ENCODE measurements at places on chromosomes 3 and 15. TPM values are rescaled to one million over a fixed set of nuclear protein-coding genes. Genes with fewer than 3 reads are reported as not detected.

- DNase-seq, result no peak
- peaks cover 5% of the 10 kb centered on the region for H3K27me3 ChIP-seq
- H3K4me1 ChIP-seq, result no peaks in the 10 kb centered on the region
- no peak overlapping the region for H3K27ac ChIP-seq
Measured at GRCh38 chr3:72352176-72352575, 496.1 kb downstream of the SHQ1 start.

DNA sequence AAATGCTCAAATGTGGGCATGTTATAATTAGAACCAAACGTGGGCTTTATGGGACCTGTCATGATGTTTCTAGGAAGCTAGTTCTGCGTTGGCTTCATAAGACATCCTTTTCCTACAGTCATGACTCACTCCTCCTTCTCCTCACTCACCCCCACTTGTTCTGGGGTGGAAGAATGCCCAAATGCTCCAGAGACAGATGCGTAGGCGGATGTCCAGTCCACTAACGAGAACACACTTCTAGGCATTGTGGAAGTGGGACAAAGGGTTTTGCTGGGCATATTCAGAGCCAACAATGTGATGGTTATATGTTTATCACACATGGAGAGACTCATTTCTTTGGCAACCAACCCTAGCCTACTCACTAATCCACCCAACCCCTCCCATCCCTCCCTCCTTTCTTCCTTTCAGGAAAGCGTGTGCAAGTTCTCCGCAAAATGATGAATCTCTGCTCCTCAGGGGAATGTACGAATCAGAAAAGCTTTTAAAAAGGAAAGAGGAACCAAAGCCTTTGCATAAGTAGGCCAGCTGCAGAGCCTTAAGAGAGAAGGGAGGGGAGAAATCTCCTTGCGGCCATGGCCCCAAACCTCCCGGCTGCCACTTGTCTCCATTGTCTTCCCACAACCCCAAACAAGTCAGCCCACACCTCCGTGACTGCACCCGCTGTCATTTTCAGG, 123.0 kb upstream of the SPRED1 start:
- DNase-seq, result no peak
- H3K27ac ChIP-seq, result no peak overlapping the region
- no peaks in the 10 kb centered on the region for H3K36me3 ChIP-seq

DNA sequence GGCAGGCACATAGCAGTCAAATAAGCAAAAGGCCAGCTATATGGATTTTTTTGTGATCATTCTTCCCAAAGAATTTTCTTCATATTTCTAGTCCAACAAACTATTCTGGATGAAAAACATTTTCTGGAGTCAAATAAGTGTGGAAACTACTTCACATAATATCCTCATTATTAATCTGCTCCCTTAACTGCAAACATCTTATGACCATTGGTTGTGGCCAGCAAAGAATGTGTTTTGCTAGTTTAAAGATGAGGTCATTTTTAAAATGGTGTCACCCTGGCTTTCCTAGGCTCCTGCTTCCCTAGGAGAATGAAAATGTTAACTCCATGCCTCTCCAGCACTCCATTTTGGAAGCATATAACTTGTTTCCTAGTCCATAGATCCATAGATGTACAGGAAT, 118.8 kb downstream of the SST start:
- no peaks in the 10 kb centered on the region for H3K27me3 ChIP-seq
- peaks cover 6% of the 10 kb centered on the region for H3K4me1 ChIP-seq
- H3K4me3 ChIP-seq, result no peak overlapping the region
- no peak overlapping the region for H3K27ac ChIP-seq
- no peaks in the 10 kb centered on the region for H3K36me3 ChIP-seq
- no peak for DNase-seq

- H3K4me3 ChIP-seq, result no peak overlapping the region
- H3K36me3 ChIP-seq, result no peaks in the 10 kb centered on the region
- no peak overlapping the region for H3K27ac ChIP-seq
- H3K27me3 ChIP-seq, result no peaks in the 10 kb centered on the region
- DNase-seq, result no peak
Measured at GRCh38 chr3:111314181-111314873, 227.7 kb upstream of the CD96 start.

DNA sequence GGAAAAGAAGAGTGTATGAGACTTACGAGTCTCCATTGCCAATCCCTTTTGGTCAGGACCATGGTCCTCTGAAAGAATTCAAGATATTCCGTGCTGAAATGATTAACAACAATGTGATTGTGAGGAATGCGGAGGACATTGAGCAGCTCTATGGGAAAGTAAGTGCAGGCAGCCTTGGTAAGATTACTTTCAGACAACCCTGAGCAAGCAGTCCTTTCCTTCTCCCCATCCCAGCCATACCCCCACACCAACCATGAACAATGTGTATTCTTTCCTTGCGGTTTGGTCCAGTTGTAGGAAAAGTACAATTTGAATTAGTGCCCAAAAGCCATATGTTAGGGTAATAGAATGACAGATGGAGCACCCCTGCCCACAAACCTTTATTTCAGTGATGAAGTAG, 5.6 kb downstream of the TSEN2 start:
- H3K27me3 ChIP-seq, result no peaks in the 10 kb centered on the region
- H3K4me3 ChIP-seq, result no peak overlapping the region
- peaks cover 4% of the 10 kb centered on the region for H3K4me1 ChIP-seq
- DNase-seq, result no peak
- no peak overlapping the region for H3K27ac ChIP-seq

DNA sequence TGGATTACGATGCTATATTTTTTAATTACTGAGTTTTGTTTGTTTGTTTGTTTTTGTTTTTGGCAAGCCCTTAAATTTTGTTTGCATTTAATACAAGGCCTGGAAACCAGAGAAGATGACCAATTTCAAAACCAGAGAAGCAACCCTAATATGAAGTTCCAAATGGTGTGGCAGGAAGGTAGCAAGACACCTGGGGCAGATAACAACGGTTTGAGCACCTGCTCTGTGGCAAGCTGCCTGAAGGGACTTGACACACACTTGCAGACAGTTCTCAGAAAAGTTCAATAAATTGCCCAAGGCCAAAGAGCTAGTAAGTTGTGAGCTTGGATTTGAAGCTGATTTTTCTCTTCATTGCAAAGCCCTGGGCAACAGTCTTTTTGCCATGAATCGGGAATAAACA, 151.2 kb upstream of the UBE2E1 start:
- H3K27me3 ChIP-seq, result no peaks in the 10 kb centered on the region
- no peak for DNase-seq
- H3K4me3 ChIP-seq, result no peak overlapping the region
- H3K27ac ChIP-seq, result no peak overlapping the region

GRCh38 chr3:115562636-115563267, 60.6 kb upstream of the GAP43 start:
- no peak overlapping the region for H3K4me3 ChIP-seq
- no peaks in the 10 kb centered on the region for H3K36me3 ChIP-seq
- no peak overlapping the region for H3K27ac ChIP-seq
- peaks cover 2% of the 10 kb centered on the region for H3K4me1 ChIP-seq

DNA sequence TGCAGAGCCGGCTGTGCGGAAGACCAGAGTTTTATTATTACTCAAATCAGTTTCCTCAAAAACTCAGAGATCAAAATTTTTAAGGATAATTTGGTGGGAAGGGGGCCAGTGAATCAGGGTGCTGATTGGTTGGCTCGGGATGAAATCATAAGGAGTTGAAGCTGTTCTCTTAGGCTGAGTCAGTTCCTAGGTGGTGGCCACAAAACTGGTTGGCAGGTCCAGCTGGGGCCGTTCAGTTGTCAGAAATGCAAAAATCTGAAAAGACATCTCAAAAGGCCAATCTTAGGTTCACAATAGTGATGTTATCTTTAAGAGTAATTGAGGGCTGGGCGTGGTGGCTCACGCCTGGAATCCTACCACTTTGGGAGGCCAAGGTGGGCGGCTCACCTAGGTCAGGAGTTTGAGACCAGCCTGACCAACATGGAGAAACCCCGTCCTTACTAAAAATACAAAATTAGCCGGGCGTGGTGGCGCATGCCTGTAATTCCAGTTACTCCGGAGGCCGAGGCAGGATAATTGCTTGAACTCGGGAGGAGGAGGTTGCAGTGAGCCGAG, 2.3 kb upstream of the ZNF589 start:
- no peak overlapping the region for H3K27ac ChIP-seq
- H3K4me1 ChIP-seq, result peaks cover 14% of the 10 kb centered on the region
- no peak for DNase-seq
- H3K4me3 ChIP-seq, result no peak overlapping the region
- peaks cover 3% of the 10 kb centered on the region for H3K27me3 ChIP-seq

- H3K27ac ChIP-seq, result no peak overlapping the region
- no peak for DNase-seq
- peaks cover 59% of the 10 kb centered on the region for H3K4me1 ChIP-seq
- no peak overlapping the region for H3K4me3 ChIP-seq
- H3K36me3 ChIP-seq, result peaks cover 29% of the 10 kb centered on the region
- peaks cover 11% of the 10 kb centered on the region for H3K27me3 ChIP-seq
Measured at GRCh38 chr15:90046911-90047392, 45.8 kb downstream of the ZNF710 start.

DNA sequence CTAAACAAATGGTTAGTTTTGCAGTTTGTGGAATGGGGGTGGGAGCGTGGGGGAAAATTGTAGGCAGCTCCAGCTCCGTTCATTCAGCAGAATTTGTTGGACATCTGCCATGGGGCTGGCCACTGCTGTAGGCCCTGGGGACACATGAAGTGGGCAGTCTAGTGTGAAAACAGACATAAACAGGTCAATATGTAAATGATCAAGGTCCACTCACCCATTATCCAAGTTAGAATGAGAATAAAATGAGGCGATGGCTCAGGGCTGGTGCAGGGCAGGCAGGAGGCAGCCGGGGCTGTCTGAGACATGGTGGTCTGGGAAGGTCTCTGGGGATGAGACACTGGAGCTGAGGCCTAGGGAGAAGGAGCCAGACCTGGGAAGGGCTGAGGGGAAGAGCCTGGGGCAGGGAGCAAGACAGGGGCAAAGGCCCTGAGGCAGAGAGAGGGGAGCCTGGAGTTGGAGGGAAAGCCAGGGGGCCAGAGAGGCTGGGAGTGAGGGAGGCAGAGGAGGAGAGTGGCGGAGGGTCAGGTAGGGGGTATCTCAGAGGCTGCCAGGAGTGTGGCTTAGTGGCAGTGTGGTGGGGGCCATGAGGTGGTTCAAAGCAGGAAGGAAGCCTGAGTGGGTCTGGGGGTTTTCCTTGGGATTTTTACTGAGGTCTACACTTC, 6.2 kb upstream of the SLC6A6 start:
- peaks cover 14% of the 10 kb centered on the region for H3K27me3 ChIP-seq
- no peaks in the 10 kb centered on the region for H3K36me3 ChIP-seq
- DNase-seq, result no peak
- peaks cover 6% of the 10 kb centered on the region for H3K4me1 ChIP-seq

GRCh38 chr15:45386420-45386819, 8.1 kb upstream of the GATM start:
- no peak overlapping the region for H3K27ac ChIP-seq
- H3K27me3 ChIP-seq, result peaks cover 5% of the 10 kb centered on the region
- H3K36me3 ChIP-seq, result no peaks in the 10 kb centered on the region

GRCh38 chr3:40237889-40238571, 71.5 kb upstream of the EIF1B start:
- H3K36me3 ChIP-seq, result no peaks in the 10 kb centered on the region
- H3K4me3 ChIP-seq, result no peak overlapping the region
- no peaks in the 10 kb centered on the region for H3K27me3 ChIP-seq
- no peaks in the 10 kb centered on the region for H3K4me1 ChIP-seq
- no peak overlapping the region for H3K27ac ChIP-seq

GRCh38 chr3:50600841-50601591, 10.6 kb downstream of the CISH start:
- no peak for DNase-seq
- no peaks in the 10 kb centered on the region for H3K4me1 ChIP-seq
- H3K36me3 ChIP-seq, result peaks cover 4% of the 10 kb centered on the region
- no peak overlapping the region for H3K4me3 ChIP-seq

DNA sequence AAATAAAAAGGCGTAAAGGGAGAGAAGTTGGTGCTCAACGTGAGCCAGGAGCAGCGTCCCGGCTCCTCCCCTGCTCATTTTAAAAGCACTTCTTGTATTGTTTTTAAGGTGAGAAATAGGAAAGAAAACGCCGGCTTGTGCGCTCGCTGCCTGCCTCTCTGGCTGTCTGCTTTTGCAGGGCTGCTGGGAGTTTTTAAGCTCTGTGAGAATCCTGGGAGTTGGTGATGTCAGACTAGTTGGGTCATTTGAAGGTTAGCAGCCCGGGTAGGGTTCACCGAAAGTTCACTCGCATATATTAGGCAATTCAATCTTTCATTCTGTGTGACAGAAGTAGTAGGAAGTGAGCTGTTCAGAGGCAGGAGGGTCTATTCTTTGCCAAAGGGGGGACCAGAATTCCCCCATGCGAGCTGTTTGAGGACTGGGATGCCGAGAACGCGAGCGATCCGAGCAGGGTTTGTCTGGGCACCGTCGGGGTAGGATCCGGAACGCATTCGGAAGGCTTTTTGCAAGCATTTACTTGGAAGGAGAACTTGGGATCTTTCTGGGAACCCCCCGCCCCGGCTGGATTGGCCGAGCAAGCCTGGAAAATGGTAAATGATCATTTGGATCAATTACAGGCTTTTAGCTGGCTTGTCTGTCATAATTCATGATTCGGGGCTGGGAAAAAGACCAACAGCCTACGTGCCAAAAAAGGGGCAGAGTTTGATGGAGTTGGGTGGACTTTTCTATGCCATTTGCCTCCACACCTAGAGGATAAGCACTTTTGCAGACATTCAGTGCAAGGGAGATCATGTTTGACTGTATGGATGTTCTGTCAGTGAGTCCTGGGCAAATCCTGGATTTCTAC, at the start of gene RARB:
RARB (plus strand) TSS at position 322 of the 847 bp plus-strand sequence; CDS start at position 791, 469 bp downstream.
- DNase-seq, result peak; percentile 39
- H3K4me1 ChIP-seq, result peaks cover 6% of the 10 kb centered on the region
- no peaks in the 10 kb centered on the region for H3K36me3 ChIP-seq

- no peak overlapping the region for H3K4me3 ChIP-seq
- no peaks in the 10 kb centered on the region for H3K4me1 ChIP-seq
- no peaks in the 10 kb centered on the region for H3K36me3 ChIP-seq
- no peaks in the 10 kb centered on the region for H3K27me3 ChIP-seq
- DNase-seq, result no peak
- H3K27ac ChIP-seq, result no peak overlapping the region
Measured at GRCh38 chr3:102290241-102290640, 144.6 kb upstream of the ZPLD1 start.

- DNase-seq, result no peak
- no peak overlapping the region for H3K27ac ChIP-seq
- no peaks in the 10 kb centered on the region for H3K27me3 ChIP-seq
- peaks cover 46% of the 10 kb centered on the region for H3K4me1 ChIP-seq
- no peak overlapping the region for H3K4me3 ChIP-seq
- no peaks in the 10 kb centered on the region for H3K36me3 ChIP-seq
Measured at GRCh38 chr3:177107461-177108239, 89.6 kb downstream of the TBL1XR1 start.

GRCh38 chr3:9934235-9934621, 594 bp downstream of the CRELD1 start:
- H3K27ac ChIP-seq, result peak overlapping the region; percentile 93
- H3K27me3 ChIP-seq, result peaks cover 13% of the 10 kb centered on the region
- DNase-seq, result no peak
- H3K36me3 ChIP-seq, result peaks cover 33% of the 10 kb centered on the region
- peaks cover 20% of the 10 kb centered on the region for H3K4me1 ChIP-seq
- peak overlapping the region; percentile 94 for H3K4me3 ChIP-seq

INKA1 gene
- 57.6 TPM for total RNA-seq

XCR1 gene
- not detected for total RNA-seq

PIF1 gene
- total RNA-seq, result 4.8 TPM

HCN4 gene
- total RNA-seq, result 0.54 TPM

CSTA gene
- total RNA-seq, result not detected

POTEB gene
- not detected for total RNA-seq

THAP10 gene
- 1.9 TPM for total RNA-seq

DZIP1L gene
- 7.7 TPM for total RNA-seq
